ENCODE measurements at places on chromosomes 16 and 17. TPM values are rescaled to one million over a fixed set of nuclear protein-coding genes. Genes with fewer than 3 reads are reported as not detected.
A peak's percentile ranks its signal among the peaks of the same experiment; 100 is the strongest.

Gene PMFBP1
- total RNA-seq: 6.6 TPM

Gene FSCN2
- 11.9 TPM for total RNA-seq

Gene SLC38A8
- total RNA-seq: not detected

Gene RASL10B
- 4.3 TPM for total RNA-seq

Gene SPATA22
- not detected for total RNA-seq

DNA sequence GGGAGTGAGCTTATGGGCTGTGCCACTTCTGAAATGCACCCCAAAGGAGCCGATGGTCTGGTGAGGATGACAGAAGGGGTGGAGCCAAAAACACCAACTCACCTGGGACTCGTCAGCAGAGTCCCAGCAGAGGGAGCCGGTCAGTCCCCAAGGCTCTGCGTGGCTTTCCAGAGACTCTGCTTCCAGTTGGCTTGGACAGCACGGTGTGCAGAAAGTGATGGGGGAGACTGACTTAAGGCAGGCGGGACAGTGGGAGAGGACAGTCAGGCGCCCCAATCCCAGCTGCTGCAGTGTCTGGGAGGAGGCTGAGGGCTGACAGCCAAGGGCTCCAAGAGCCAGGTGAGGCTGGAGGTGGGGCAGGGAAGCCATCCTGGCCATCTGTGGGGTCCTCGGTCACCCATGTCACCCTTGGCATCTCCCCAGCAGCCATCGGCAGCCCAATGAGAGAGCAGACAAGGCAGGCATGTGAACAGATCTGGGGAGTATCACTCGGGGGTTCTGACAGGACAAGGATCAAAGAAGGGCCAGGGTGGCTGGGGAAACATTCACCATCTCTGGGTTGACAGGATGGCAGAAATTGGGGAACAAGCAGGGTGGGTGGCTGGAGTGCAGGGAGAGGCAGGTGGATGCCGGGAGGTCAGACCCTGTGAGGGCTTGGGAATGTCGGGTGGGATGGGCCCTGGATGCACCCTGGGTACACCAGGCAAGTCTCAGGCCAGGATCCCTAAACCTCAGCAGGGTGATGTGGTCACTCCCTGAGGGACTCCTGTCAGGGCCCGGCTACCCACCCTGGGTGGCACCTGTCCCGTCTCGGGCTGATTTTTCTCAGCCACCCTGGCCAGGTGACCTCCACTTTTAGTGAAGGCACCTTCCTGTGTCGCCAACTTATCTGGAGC is 8.9 kb upstream of the KRTAP17-1 start:
- H3K36me3 ChIP-seq: no peaks in the 10 kb centered on the region
- no peak overlapping the region for H3K4me3 ChIP-seq
- no peaks in the 10 kb centered on the region for H3K27me3 ChIP-seq
- DNase-seq: peak; percentile 43
- no peaks in the 10 kb centered on the region for H3K4me1 ChIP-seq

DNA sequence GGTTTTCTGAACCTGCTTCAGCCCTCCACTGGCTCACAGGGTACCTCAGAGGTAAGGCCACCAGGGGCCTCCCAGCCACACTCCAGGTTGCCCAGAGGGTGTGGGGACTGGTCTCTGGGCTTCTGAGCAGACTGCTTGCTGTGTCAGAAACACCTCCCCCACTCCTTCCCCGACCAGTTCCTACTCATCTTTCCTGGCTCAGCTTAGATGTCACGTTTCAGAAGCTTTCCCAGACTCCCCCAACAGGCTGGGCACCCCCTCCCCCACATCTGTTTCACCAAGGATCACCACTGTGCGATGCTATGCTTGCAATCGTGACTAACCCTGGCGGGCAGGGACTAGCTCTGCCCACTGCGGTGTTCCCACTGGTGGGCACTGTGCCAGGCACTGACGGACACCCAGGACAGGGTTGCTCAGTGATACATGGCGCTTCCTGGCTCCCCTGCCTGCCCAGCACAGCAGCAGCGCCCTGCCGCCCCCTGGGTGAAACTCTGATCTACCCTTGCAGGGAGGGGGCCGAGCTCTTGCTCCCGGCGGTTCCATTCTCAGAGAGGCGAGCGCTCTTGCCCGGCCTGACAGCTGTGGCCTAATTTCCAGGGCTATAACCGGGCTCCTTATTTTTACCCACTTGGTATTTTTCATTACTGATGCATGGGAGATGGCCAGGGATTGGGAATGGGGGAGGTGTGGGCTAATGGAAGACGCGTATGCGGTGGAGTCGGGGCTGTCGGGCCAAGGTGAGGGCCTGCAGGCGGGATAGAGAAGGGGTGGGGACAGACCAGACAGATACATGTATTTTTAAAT is 29.4 kb upstream of the MTSS2 start:
- no peaks in the 10 kb centered on the region for H3K4me1 ChIP-seq
- DNase-seq: peak; percentile 78
- peak overlapping the region; percentile 71 for H3K27ac ChIP-seq
- H3K36me3 ChIP-seq: no peaks in the 10 kb centered on the region
- no peak overlapping the region for H3K4me3 ChIP-seq

- H3K4me3 ChIP-seq: no peak overlapping the region
- no peaks in the 10 kb centered on the region for H3K27me3 ChIP-seq
- DNase-seq: no peak
- H3K4me1 ChIP-seq: no peaks in the 10 kb centered on the region
Measured at GRCh38 chr17:7676533-7676932, 10.8 kb downstream of the TP53 start.

GRCh38 chr17:27489045-27489715 is 32.9 kb downstream of the KSR1 start:
- H3K27ac ChIP-seq: peak overlapping the region; percentile 8
- no peaks in the 10 kb centered on the region for H3K36me3 ChIP-seq
- H3K27me3 ChIP-seq: no peaks in the 10 kb centered on the region
- DNase-seq: no peak
- peaks cover 43% of the 10 kb centered on the region for H3K4me1 ChIP-seq
- no peak overlapping the region for H3K4me3 ChIP-seq

GRCh38 chr17:27438348-27438998 is 17.8 kb upstream of the KSR1 start:
- no peaks in the 10 kb centered on the region for H3K36me3 ChIP-seq
- H3K4me3 ChIP-seq: no peak overlapping the region
- no peak for DNase-seq

- no peak overlapping the region for H3K27ac ChIP-seq
- H3K4me1 ChIP-seq: no peaks in the 10 kb centered on the region
- no peaks in the 10 kb centered on the region for H3K36me3 ChIP-seq
- DNase-seq: no peak
Measured at GRCh38 chr16:80319181-80319580, 221.6 kb upstream of the DYNLRB2 start.

DNA sequence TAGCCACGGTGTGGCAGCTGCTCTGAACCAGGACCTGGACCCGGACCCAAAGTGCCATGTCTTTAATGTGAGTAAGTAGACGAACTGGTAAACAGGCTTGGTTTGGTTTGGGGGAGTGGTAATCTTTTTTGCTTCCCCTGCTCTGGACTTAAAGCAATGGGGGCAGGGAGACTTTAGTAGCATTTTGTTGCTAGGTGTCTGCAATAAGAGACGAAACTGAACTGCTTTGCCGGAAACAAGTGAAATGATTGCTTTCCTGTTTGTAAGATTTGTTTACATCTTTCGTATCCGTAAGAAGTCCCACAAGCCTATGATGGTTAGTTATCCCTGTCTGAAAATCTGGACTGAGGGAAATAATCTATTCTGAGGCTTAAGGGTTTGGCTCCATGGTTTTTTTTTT is 21.5 kb downstream of the PRCD start:
- no peak for DNase-seq
- peaks cover 8% of the 10 kb centered on the region for H3K36me3 ChIP-seq
- no peaks in the 10 kb centered on the region for H3K27me3 ChIP-seq
- H3K4me3 ChIP-seq: no peak overlapping the region
- no peak overlapping the region for H3K27ac ChIP-seq
- peaks cover 7% of the 10 kb centered on the region for H3K4me1 ChIP-seq

GRCh38 chr17:17805575-17805974 is 31.2 kb downstream of the SREBF1 start:
- no peaks in the 10 kb centered on the region for H3K27me3 ChIP-seq
- no peaks in the 10 kb centered on the region for H3K4me1 ChIP-seq
- peak; percentile 69 for DNase-seq

DNA sequence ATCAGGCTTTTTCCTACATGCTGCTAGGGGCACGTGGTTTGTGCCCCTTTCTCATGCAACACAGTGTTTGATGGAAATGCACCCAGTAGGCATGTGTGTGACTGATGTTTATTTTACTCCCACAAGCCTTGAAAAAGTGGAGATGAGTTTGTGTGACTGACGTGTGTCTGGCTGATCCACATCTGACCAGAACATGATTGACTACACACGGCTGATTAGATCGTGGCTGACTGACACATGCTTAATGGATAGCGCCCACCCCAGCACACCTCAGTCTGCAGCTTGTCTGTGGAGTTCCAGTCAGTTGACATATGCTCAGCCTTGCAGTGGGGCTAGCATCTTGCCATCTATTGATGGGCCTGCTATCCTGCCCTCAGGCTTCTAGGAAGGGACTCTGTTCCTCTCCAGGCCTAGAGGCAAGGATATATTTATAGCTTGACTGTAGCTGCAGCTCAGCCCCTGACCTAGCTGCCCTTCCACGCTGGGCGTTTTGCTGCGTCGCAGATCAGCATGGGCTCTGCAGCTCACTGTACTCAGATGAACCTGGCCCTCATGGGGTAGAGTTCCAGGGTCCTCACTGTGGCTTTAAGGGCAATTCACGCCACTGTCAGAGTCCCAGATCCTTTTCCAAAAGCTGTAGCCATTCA is 112.3 kb downstream of the HS3ST2 start:
- H3K4me3 ChIP-seq: no peak overlapping the region
- DNase-seq: no peak
- H3K27me3 ChIP-seq: no peaks in the 10 kb centered on the region
- no peak overlapping the region for H3K27ac ChIP-seq
- H3K4me1 ChIP-seq: no peaks in the 10 kb centered on the region

GRCh38 chr17:62004388-62004787 is 60.7 kb downstream of the MED13 start:
- DNase-seq: no peak
- peaks cover 3% of the 10 kb centered on the region for H3K36me3 ChIP-seq
- H3K4me1 ChIP-seq: no peaks in the 10 kb centered on the region

DNA sequence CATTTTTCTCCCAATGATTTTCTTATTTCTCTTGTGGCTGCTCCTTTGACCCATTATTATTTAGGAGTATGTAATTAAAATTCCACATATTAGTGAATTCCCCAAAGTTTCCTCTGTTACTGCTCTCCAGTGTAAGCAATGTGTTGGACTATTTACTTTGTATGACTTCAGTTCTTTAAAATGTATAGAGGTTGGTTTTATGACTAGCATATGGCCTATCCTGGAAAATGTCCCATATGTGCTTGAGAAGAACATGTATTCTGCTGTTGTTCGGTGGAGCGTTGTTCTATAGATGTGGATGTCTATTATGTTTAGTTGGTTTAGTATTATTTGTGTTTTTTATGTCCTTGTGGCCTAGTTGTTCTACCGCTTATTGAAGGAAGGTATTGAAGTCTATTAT is 6.0 kb upstream of the NT5M start:
- no peaks in the 10 kb centered on the region for H3K36me3 ChIP-seq
- no peak overlapping the region for H3K4me3 ChIP-seq
- no peaks in the 10 kb centered on the region for H3K27me3 ChIP-seq
- no peak for DNase-seq
- H3K4me1 ChIP-seq: no peaks in the 10 kb centered on the region
- H3K27ac ChIP-seq: no peak overlapping the region

DNA sequence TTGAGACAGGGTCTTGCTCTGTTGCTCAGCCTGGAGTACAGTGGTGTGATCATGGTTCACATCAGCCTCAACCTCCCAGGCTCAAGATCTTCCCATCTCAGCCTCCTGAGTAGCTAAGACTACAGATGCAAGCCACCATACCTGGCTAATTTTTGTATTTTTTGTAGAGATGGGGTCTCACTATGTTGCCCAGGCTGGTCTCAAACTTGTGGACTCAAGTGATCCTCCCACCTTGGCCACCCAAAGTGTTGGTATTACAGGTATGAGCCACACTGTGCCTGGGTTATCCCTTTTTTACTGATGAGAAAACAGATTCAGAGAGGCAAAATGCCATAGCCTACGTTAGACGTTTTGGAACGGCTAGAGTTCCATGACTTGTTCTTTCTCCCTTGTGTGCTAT is 30.1 kb downstream of the SNX29 start:
- H3K36me3 ChIP-seq: no peaks in the 10 kb centered on the region
- H3K4me1 ChIP-seq: no peaks in the 10 kb centered on the region
- H3K27ac ChIP-seq: no peak overlapping the region
- no peak for DNase-seq

DNA sequence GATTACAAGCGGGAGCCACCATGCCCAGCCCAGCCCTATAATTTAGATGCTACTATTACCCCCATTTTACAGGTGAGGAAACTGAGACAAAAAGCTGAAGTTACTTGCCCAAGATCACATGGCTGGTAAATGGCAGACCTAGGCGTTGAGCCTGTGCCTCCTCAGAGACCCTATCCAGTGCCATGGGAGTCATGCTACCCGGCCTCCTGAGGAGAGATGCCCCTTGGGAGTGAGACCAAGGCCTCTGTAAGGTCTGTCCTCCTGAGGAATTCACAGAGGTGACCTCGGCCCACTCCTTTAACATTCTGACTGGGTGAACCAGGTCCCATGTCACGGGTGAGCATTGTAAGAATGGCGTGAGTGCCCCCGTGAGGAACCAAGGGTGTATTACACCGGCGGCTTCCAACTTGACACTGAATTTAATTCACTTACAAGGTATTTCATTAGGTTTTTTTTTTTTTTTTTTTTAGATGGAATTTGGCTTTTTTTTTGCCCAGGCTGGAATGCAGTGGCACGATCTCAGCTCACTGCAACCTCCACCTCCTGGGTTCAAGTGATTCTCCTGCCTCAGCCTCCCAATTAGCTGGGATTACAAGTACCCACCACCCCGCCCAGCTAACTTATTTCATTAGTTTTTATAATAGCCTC is 95.7 kb downstream of the ABCC6 start:
- H3K4me1 ChIP-seq: no peaks in the 10 kb centered on the region
- H3K36me3 ChIP-seq: peaks cover 5% of the 10 kb centered on the region
- H3K4me3 ChIP-seq: no peak overlapping the region
- no peak overlapping the region for H3K27ac ChIP-seq
- no peak for DNase-seq

GRCh38 chr17:35708951-35709350 is 22.5 kb upstream of the RASL10B start:
- no peaks in the 10 kb centered on the region for H3K27me3 ChIP-seq
- DNase-seq: no peak
- H3K36me3 ChIP-seq: no peaks in the 10 kb centered on the region
- H3K4me1 ChIP-seq: peaks cover 7% of the 10 kb centered on the region

DNA sequence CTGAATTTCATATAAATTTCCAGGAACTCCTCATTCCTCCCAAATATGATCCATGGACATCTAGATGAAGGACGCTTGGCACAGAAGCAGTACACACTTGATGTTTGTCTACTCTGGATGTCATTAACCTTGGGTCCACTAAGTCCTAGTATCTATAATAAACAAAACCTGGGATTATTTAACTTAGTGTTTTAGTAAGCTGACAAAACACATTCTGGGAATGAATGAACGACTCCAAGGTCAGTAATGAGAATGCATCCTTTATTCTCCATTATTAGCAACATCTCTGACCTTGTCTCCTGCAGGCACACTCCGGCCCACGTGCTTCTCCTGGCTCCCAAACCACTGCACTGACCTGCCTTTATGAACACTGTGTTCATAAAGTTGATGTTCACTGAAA is 24.1 kb upstream of the CDYL2 start:
- H3K27me3 ChIP-seq: no peaks in the 10 kb centered on the region
- H3K4me3 ChIP-seq: no peak overlapping the region
- no peak overlapping the region for H3K27ac ChIP-seq
- no peaks in the 10 kb centered on the region for H3K36me3 ChIP-seq

Data from pancreas (tissue), 10 donors.